Calu3 (cell line): ENCODE measurements at places on chromosomes 3 and 15. TPM values are rescaled to one million over a fixed set of nuclear protein-coding genes. Genes with fewer than 3 reads are reported as not detected.

ALPK3 gene
- 4.6 TPM in 2 replicates for total RNA-seq

PPARG gene
- 81.5 and 85.8 TPM in 2 replicates for total RNA-seq

DNA sequence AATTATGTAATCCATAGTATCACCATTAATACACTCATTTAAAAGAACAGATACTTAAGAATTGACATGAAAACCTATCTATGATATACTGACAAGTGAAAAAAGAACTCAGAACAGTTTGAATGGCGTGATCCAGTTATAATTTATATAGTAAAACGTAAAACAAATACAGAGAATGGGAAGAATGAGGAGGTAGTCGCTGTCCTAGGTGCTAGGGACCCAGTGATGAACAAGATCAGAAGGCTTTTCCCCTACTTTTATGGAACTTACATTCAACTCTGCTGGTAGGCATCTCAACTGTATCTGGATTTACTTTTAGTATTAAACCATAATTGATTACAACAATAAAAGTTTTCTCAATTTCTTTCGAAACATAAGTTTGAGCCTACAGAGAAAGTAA, 31.8 kb downstream of the GSK3B start:
- no peak overlapping the region for H3K4me3 ChIP-seq
- H3K27me3 ChIP-seq: no peaks in the 10 kb centered on the region
- no peak overlapping the region for H3K27ac ChIP-seq

MKRN2OS gene
- 2.1 and 3.9 TPM in 2 replicates for total RNA-seq

GRCh38 chr3:31562525-31562924, 29.8 kb downstream of the STT3B start:
- H3K4me3 ChIP-seq: no peak overlapping the region
- H3K36me3 ChIP-seq: no peaks in the 10 kb centered on the region
- H3K27me3 ChIP-seq: no peaks in the 10 kb centered on the region
- peak; percentile 64 for DNase-seq

GRCh38 chr15:32723171-32723948, 5.6 kb downstream of the GREM1 start:
- DNase-seq: no peak
- no peaks in the 10 kb centered on the region for H3K36me3 ChIP-seq
- H3K27ac ChIP-seq: no peak overlapping the region
- H3K27me3 ChIP-seq: no peaks in the 10 kb centered on the region
- no peak overlapping the region for H3K4me3 ChIP-seq

DNA sequence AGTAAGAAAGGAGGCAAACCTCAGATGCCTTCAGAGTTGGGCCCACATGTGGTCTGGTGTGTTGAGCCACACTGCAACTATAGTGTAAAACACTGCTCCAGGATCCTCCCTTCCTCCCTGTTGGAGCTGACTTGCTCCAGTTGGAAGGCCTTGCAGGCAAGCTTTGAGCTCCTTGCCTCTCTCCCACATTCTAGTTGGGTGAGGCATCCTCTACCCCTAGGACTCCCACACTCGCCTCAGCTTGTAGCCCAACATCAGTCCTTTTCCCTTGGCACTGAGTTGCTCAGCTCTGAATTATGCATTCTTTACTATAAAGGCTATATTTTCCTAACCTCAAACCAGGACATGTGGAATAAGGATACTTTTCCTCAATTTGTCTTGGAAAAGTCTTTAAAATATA, 143.9 kb downstream of the NECTIN3 start:
- DNase-seq: no peak
- H3K27me3 ChIP-seq: no peaks in the 10 kb centered on the region
- H3K36me3 ChIP-seq: no peaks in the 10 kb centered on the region
- no peak overlapping the region for H3K27ac ChIP-seq

BMF gene
- 7.9 and 11.5 TPM in 2 replicates for total RNA-seq

PRKCD gene
- 24.4 and 25.2 TPM in 2 replicates for total RNA-seq

GRCh38 chr3:128381609-128382008, 85.1 kb downstream of the DNAJB8 start:
- H3K27me3 ChIP-seq: no peaks in the 10 kb centered on the region
- no peak overlapping the region for H3K4me3 ChIP-seq
- H3K4me1 ChIP-seq: peaks cover 39% of the 10 kb centered on the region
- peaks cover 15% of the 10 kb centered on the region for H3K36me3 ChIP-seq
